Heart right ventricle (tissue), 16 donors: ENCODE measurements at places on chromosomes 3 and 15. TPM values are rescaled to one million over a fixed set of nuclear protein-coding genes. Genes with fewer than 3 reads are reported as not detected.

DNA sequence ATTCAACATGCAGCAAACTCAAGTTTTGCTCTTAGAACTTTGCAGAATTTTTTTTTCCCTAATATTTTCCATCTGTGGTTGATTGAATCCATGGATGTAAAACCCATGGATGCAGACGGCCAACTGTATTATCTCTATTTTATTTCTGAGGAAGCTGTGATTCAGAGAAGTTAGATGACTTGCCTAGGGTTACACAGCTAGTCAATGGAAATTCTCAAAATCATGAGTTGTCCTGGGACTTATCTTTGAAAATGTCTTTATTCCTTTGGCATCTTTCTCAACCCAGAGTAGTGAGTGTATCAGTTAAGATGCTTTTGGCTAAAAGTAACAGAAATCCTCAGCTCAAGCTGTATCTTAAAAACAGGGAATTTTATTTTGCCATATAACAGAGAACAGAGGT lies 107.9 kb upstream of the GALNT15 start:
- DNase-seq: no peak

- no peak for DNase-seq
These were observed 52.4 kb downstream of the CDC25A start for GRCh38 chr3:48135552-48136495.

GRCh38 chr3:63864008-63864964 lies 619 bp downstream of the ATXN7 start:
- peak; percentile 50 for DNase-seq

GRCh38 chr3:193134856-193135255 lies 106.2 kb upstream of the PLAAT1 start:
- no peak for DNase-seq

DNA sequence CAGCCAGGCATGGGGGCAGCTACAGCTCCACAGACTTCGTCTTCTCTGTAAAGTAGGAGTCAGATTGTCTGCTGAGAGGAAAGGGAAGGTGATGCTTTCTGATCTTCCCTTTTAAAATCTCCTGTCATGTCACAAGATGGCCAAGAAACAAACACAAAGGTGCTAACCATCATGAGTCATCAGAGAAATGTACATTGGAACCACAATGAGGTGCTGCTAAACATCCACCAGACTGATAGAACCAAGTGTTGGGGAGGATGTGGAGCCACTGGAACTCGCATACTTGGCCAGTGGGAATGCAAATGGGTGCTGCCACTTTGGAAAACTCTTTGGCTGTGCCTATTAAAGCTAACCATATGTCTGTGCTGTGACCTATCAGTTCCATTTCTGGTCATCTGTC lies 268.8 kb downstream of the SLCO3A1 start:
- no peak for DNase-seq

GRCh38 chr15:60752973-60753720 lies 274.2 kb upstream of the ICE2 start:
- DNase-seq: no peak

DNA sequence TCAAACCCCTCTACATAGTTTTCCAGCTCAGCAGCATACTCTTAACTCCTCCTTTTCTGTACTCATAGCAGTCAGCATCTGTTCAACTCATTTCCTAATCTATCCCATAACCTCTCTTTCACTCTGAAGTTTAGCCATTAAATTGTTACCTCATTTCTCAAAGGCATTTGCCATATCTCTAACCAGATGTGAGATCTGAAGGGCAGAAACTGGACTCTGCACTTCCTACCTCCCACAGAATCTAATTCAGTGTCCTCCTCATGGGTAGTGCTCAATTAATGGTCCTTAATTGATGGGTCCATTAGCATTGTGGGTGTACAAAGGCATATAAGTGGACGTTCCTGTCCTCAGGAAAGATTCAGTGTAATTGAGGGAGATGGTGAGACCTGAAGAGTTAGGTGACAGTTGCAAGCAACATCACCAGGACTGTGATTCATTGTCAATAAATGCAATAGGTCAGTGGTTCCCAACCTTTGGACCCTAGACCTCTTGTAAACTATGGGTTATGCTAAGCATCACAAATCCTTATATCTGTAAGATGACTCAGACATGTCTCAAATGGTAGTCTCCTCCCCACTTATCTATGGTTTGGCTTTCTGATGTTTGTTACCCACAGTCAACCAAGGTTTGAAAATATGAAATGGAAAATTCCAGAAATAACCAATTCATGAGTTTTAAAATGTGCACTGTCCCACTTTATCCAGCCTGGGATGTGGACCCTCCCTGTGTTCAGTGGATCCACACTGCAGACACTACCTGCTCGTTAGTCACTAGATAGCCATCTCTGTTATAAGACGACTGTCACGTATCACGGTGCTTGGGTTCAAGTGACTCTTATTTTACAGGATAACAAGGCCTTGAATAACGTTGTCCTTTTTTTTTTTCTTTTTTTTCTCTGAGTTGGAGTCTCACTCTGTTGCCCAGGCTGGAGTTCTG lies 25.0 kb upstream of the UACA start:
- DNase-seq: no peak

- DNase-seq: no peak
These were observed 21.7 kb downstream of the MELTF start for GRCh38 chr3:197007953-197008352.

Gene TLE3
- 7.5 TPM for polyA plus RNA-seq

- no peak for DNase-seq
These were observed 14.2 kb upstream of the SLC6A6 start for GRCh38 chr3:14388201-14388600.

- DNase-seq: no peak
These were observed 162.7 kb downstream of the STT3B start for GRCh38 chr3:31695280-31696008.

GRCh38 chr3:3806856-3807255 lies 7.6 kb downstream of the LRRN1 start:
- DNase-seq: no peak

Gene C3orf49
- not detected for polyA plus RNA-seq

GRCh38 chr15:78064544-78064943 lies 13.0 kb downstream of the TBC1D2B start:
- no peak for DNase-seq

Gene ARNT2
- 0.71 TPM for polyA plus RNA-seq

GRCh38 chr3:10137178-10137577 lies 4.4 kb upstream of the VHL start:
- no peak for DNase-seq

GRCh38 chr3:194369522-194370279 lies at the start of gene LRRC15:
TSS of gene LRRC15 (minus strand) at chr3:194369743. CDS start at chr3:194361043, 8,700 bp downstream.
- DNase-seq: no peak
